Suppressor macrophage treated with lipopolysaccharide for 4 hours (primary cell): ENCODE measurements at places on chromosomes 4 and X.

DNA sequence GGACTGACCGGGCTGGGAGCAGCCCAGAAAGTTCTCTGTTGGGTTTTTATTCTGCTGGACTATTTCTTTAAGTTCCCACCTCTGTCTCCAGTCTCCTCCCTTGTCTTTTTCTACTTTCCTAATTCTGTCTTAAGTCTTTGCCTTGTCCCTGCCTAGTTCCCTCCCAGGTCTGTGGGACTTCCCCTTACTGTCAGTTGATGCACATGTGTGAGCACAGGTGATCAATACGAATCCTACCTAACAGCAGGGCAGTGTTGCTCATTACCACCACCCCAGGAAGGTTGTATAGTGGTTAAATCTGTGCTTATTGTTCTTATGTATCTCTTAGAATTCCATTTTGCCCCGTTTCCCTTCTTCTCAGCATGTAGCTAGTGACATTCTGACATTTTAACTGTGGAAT is 62.1 kb downstream of the GALNTL6 start:
- no peak for DNase-seq

DNA sequence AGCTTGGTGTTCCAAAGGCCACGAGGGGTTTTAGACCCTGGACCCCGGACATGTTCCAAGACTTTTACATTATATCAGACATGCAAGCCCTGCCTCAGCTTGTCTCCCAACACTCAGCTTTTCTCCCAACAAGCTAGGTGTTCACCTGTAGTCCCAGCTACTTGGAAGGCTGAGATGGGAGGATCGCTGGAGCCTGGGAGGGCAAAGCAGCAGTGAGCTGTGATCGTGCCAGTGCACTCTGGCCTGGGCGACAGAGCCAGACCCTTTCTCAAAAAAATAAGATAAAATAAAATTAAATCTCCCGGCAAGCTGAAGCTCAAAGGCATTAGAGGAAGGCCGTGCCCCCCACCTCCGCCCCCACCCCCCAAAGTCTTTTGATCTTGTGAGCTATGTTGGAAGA is 13.7 kb downstream of the CTAG1A start:
- DNase-seq, result no peak

- peak; percentile 37 for DNase-seq
Measured at GRCh38 chr4:186297013-186297645, 31.1 kb downstream of the F11 start.

DNA sequence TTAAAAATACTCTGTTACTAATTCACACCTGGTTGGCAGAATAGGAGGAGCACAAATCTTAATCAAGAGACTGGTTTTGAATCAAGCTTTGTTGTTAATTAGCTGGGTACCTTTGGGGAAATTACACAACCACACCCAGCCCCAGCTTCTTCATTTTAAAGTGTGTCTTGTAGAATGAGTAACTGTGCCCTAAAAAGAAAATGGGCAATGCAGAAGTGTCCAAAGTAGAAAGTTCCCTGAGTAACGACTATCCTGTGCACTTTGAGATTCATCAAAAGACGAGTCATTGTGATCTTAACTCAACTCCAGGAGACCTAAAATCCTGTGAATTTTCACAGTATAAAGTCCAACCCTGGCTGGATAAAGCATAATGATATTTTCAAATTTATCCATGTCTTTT is 792.3 kb upstream of the HS3ST1 start:
- DNase-seq, result peak; percentile 44

- no peak for DNase-seq
Measured at GRCh38 chr4:97367878-97368277, 775.4 kb downstream of the STPG2 start.

DNA sequence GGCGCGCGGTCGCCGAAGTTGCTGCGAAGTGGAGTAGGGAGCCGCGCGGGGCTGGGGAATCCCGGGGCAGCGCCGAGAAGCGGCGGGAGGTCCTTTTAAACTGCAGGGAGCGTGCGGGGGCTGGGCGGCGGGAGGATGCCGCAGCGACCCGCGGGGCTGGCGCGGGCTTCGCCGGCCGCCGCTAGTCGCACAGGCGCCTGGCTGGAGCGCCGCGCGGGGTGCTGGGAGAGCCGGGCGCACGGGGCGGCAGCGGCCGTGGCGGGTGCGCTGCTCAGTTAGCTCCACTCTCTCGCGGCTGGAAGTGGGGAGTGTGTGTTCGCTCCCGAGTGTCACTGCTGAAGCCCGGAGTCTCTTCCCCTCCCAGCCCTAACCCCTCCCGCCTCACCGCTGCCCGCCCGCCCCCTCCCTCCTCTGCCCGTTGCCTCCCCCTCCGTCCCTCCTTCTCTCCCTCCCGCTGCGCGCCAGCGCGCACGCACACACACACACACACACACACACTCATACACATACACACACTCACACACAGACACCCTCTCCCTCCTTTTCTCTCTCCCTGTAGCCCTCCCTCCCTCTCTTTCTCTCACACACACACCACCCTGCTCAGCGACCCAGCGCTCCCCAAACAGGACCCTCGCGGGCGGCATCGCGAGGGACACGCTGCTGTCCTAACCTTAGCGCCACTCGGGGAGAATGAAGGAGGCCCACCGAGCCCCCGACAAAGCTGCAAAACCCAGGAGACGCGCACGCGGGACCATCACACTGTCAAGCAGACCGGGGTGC is at the start of gene NDNF:
NDNF (minus strand) TSS at position 312 of the 780 bp plus-strand sequence. CDS start 26,698 bp downstream, outside the sequence.
- peak; percentile 27 for DNase-seq

DNA sequence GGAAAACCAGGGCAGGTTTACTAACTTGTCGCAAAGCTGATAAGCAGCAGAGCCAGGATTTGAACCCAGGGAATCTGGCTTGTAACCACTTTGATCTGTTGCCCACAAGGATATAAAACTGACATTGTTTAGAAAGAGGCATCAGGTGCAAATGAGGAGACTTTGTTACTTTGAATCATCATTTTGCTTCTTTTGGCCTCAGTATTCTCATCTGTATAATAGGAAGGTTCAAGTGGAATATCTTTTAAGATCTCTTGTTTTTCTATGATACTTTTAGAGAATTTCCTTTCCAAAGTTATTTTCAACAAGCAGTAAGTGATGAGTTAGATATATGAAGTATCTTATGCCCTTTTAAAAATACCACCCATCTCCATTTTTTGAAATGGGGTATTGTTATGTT is 57.8 kb upstream of the NAP1L5 start:
- no peak for DNase-seq

DNA sequence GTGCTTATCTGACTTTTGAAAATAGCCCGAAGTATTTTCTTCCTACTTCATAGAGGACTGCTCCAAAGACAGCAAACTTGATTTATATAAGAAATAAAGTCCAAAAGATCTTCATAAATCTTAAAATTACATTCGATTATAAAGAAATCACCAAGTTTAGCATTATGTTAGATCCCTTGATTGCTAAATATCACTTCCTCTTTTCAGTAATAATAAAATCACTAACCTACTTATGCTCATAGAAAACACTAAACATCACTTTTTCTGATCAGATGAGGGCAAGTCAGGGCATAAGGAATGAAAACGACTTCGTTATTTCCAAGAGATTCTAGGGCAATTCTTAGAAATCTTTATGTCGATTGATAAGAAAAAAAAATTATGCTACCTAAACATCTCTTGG is 32.0 kb downstream of the DYNLT3 start:
- no peak for DNase-seq

- DNase-seq, result no peak
Measured at GRCh38 chrX:3659761-3660160, 53.7 kb downstream of the PRKX start.

DNA sequence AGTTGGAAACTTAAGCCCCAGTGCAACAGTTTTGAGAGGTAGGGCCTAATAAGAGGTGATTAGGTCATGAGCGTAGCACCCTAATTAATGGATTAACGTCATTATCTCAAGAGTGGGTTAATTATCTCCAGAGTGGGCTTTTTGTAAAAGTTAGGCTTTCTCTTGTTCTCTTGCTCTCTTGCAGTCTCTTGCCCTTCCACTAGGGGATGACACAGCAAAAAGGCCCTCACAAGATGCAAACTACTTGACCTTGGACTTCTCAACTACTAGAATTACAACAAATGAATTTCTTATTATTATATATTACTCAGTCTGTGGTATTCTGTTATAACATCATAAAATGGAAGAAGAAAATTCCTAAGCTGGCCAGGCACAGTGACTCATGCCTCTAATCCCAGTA is 22.1 kb upstream of the NDST3 start:
- no peak for DNase-seq

- DNase-seq, result peak; percentile 0
Measured at GRCh38 chr4:171288816-171289432, 524.3 kb upstream of the GALNTL6 start.

- no peak for DNase-seq
Measured at GRCh38 chr4:94650690-94651089, 107.1 kb upstream of the BMPR1B start.

DNA sequence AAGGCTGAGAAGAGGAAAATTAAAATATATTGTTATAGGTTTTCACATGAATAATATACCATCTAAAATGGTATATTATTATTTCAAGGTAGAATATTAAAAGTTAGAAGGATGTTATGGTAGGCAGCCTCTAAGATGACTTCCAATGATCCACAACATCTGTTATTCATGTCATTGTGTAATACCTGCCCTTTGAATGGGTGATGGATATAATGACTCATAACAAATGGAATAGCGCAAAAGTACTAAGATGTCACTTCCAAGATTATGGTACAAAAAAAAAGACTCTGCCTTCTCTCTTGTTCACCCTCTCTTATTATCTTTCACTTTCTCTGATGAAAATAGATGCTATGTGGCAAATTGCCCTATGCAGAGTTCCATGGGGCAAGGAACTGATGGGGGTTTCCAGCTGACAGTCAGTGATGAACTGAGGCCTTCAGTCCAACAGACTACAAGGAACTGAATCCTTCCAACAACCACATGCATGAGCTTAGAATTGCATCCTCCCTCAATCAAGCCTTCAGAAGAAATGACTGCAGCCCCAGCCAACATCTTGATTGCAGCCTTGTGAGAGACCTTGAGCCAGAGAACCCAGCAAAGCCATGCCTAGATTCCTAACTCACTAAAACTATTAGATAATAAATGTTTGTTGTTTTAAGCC is 57.7 kb downstream of the HS6ST2 start:
- DNase-seq, result no peak

DNA sequence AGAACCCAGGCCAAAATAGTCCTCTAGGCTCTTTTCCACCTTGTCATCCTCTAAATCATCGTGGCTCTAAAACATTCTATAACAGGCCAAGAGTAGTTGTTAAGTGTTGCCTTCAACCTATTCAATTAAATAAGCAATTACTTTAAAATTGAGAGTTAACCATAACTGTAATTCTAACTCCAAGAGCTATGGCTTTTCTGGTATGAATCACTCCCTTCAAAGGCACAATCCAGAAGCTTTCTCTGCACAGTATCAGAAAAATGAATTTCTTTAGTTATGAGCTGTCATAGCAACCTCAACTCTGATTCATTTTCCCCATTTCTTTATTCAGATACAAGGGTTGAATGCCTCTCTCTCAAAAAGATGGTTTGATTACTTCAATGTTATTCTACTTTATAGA is 21.7 kb downstream of the INPP4B start:
- DNase-seq, result no peak

- DNase-seq, result no peak
Measured at GRCh38 chrX:69014200-69014599, 151.1 kb downstream of the PJA1 start.

GRCh38 chrX:109184506-109185139 is 297.3 kb downstream of the GUCY2F start:
- no peak for DNase-seq

- no peak for DNase-seq
Measured at GRCh38 chr4:141019768-141020167, 113.5 kb downstream of the RNF150 start.

- no peak for DNase-seq
Measured at GRCh38 chr4:87049508-87049907, 114.7 kb downstream of the AFF1 start.

GRCh38 chr4:127355743-127356142 is 277.0 kb upstream of the INTU start:
- DNase-seq, result no peak
